ENCODE measurements at places on chromosomes 7 and 10.

GRCh38 chr7:618539-619367 is 99.1 kb upstream of the PDGFA start:
- no peak for DNase-seq

GRCh38 chr10:70391654-70392053 is 9.2 kb upstream of the LRRC20 start:
- DNase-seq = no peak

DNA sequence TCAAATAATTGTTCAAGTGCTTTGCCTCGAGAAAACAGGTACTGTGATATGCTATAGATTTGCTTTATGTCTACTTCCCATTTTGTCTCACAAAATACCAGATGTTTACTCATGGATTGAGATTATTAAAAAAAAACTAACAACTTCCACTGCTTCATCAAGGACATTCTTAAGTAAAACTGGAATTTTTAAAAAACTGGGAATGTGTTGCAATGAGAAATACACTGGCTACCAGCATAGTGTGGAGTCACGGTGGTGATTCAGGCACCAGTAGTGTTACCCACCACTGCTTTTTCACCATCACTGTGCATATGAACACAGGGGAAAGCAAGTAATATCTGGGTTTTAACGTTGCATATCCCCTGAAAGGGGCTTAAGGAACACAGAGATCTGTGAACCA is 21.2 kb downstream of the FIGNL1 start:
- no peak for DNase-seq

DNA sequence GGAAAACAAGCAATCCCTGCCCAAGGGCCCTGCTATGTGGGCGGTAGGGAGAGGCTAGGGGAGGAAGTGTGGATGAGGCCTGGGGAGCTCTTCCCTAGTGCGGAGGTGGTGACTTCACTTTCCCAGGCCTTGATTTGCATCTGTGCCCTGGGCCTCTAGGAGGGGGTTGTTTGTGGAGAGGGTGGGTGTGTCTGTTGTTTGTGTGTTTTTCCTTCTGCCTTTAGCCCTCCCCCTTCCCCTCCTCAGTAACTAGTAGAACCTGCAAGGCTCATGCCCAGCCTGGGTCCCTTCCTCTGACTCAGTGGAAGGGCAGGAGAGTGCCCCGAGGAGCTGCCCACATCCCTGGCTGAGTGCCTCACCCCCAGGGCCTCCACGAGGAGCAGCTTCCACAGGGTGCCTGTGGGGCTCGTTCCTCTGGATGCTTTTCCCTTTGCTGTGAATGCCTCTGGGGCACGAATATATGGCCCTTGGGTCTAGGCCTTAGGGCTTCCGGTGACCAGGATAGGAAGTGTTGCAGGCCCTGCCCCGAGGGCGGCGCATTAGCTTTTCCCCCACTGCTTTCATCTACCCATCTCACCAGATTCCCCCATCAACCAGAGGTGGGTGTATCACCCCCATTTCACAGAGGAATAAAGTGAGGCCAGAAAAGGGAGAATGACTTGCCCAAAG is 89.4 kb upstream of the DUSP5 start:
- DNase-seq = no peak

DNA sequence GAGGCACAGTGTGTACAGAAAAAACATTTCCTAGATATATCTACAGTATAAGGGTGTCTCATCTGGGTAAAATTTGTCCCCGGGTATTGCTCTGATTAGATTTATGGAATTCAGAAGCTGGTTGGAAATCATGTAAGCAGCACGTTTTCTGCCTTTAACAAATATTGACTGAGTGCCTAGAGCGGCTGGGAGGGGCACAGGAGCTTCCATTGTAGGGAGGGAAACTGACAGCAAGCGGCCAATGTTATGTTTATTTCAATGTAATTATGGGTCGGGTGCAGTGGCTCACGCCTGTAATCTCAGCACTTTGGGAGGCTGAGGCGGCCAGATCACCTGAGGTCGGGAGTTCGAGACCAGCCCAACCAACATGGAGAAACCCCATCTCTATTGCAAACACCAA is 4.4 kb upstream of the RFC2 start:
- DNase-seq = no peak

- no peak for DNase-seq
These were observed 1201.1 kb downstream of the SORCS1 start for GRCh38 chr10:105963334-105963884.

- DNase-seq = no peak
These were observed 250.7 kb upstream of the ZNF32 start for GRCh38 chr10:43899224-43899959.

DNA sequence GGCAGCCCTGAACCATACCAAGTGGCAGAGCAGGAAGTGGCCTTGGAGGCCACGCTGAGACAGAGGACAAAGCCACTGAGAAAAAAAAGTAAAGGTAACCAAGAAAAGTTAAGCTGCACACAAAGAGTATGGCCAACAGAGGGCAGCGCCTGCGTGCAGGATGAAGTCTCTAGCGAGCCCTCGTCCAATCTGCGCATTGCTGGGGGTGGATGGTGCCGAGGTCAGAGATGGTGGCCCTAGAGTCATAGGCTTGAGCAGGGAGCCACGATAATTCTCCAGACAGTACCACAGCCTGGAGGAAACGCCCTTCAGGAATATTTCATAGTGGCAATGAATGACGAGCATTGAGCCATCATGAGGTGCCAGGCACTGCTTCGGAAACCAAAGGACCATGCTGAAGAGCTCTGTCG is 9.7 kb downstream of the ATP6V0E2 start:
- peak; percentile 32 for DNase-seq

DNA sequence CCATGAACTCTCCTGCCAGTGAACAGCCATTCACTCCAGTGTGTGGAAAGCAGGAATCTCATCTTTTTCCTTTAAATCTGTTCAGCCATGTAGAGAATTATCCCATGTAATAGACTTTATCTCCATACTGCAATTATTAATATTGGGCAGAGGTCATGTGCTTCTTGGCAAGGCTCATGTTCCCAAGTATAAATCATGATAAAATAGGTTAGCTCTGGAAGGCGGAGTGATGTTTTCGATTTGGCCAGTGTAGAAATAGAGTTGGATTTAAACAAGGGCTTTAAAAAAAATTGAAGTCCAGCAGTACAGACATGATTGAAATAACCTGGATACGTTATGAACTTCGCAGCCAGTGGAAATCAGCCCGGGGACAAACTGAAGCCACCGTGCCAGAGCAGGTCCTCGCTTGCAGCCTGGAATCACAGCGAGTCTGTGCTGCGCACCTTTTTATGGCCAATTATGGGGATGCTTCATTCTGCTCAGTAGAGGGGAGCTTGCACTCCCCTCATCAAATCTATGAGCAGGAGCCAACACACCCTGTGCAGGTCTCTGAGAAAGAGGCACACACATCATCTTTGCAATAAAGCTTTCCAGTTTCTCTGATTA is 654.0 kb upstream of the MKI67 start:
- no peak for DNase-seq

DNA sequence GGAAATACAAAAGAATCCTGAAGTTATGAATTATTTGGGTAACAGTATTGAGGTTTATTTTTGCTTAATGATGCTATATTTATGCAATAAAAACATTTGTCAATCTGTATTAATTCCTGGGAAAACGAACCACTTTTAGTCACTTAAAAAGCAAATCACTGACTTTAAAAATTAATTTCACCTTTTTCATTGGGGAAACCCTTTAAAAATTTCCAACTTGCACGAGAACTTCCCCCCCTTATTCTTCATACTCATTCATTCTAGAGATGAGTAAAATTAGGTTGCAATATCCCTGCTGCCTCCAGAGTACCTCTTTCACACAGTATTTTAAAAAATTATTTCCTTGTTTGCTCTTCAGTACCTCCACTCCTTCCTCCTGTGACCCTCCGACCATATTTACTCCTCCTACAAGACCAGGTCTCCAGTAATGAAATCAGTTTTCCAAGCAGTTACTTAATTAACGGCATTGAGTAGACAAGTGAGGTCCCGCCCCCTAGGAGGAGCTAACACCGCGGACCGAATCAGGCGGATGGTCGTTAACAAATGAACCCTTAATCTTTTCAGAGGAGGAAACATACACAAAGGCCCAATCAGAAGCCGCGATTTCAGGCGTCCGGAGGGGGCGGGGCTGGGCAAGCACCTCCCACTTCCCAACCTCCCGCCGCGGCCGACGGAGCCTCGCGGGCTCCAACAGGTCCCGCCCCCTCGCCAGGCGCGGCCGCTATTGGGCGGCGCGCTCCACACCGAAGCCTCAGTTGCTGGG is 465 bp upstream of the TRIM24 start:
- no peak for DNase-seq

- DNase-seq = no peak
These were observed 31.7 kb downstream of the MKX start for GRCh38 chr10:27713941-27714340.
